GM19239 (cell line): ENCODE measurements at places on chromosomes 5 and 9.

- DNase-seq: no peak
Measured at GRCh38 chr5:143153332-143154119, 250.0 kb downstream of the NR3C1 start.

DNA sequence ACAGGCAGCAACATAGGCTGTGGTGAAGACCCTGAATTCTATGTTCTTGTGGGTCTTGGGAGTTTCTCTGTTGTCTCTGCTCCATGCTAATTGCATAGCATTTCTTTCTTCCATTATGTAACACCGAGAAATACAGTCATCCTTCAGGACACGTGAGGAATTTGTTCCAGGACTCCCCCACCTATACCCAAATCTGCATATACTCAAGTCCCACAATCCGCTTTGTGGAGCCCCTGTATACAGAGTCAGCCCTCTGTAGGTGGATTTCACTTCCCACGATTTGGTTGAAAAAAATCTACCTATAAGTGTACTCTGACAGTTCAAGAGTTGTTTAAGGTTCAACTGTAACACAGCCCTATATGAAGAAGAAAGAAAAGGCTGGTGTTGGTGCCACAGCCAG, 22.1 kb downstream of the ANKRD33B start:
- no peak for DNase-seq

DNA sequence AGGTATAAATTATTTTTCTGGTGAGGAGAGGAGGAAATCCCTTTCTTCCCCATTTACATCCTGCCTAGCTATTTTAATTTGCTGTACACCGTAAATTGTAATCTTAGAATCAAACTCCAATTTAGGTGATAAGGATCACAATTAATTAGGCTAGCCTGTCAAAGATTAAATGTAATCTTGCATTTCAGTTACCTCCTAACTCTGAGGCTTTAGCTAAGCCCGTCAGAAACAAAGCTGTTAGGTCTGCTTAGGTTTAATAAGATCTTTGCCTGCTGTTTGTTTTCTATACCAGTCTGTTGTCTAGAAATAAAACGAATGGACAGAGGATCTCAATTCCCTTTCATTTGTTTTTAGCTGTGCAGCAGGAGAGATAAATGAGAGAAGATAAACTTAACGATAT, 51.5 kb downstream of the PIK3R1 start:
- no peak for DNase-seq

GRCh38 chr9:113886466-113886865, 10.4 kb downstream of the ZNF618 start:
- DNase-seq: no peak

DNA sequence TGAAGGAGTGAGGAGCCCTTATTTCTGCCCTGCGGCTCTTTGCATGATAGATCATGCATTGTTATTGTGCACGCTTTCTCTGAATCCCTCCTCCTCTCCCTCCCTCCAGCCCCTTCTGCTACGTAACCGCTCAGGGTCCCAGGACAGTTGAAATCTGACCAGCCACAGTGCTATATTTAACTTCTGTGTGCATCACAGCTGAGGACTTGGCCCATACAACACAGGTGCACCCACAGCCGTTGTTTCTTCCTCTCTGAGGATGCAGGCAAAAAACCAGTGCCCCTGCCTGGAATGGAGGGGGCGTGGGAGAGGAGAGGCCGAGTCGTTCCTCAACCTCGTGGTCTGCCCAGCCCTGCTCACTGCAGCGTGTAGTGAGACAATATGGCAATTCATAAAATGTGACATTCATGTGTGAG, 335.6 kb upstream of the CLINT1 start:
- no peak for DNase-seq

DNA sequence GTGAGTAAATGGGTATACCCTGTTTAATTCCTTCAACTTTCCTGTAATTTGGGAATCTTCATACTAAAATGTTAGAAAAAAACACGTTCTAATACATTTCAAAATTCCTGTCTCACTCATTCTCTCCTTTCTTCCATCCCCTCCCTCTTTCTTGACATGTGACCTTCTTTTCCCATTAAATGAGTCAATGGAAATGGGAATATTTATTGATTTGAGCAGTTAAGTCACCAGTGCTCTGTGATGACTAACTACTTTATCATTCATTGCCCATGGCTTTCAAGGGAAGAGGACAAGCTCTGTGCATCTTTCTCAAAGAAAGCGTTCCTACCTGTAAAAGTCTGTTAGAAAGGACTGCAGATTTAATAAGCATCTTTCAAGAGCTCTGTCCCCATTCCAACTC, 144.4 kb upstream of the MAP3K1 start:
- no peak for DNase-seq

DNA sequence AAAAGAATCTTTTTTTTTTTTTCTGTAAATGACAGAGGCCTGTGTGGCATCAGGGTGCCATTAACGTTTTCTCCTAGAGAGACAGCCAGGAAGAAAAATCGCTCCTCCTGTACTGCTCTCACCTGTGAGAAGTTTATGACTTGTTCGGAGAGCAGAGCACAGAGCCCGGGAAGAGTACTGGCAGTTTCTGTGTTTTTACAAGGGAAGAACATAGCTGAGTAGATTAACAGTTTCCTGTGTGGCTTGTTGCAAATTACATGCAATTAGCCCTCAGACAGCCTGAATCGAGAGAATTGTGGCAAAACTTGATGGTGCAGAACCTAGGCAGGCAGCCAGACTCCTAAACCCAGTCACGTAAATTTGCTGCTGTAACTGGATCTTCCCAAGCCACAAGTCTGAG, 32.1 kb downstream of the PRKACG start:
- DNase-seq: no peak

- DNase-seq: no peak
Measured at GRCh38 chr5:136260656-136261055, 67.7 kb upstream of the SMIM32 start.

DNA sequence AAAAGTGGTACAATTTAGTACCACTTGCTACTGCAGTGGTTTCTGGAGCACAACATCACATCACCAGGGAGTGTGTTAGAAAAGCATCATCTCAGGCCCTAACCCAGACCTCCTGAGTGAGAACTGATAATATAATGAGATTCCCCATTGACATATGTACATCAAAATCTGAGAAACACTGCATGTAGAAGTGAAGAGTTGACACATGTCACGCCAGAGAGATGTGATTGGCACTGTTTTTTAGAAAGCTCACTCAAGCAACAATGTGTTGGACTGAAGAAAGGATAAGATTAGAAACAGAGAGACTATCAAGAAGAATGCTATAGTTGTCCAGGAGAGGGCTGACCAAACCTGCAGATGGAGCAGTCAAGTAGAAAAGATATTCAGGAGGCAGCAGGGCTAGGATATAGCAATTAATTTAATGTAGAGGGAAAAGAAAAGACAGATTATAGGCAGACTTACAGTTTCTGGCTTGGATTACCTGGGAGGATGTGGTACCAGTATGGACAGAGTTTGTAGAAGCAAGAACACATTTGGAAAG, 324.4 kb upstream of the ADAMTSL1 start:
- no peak for DNase-seq

- no peak for DNase-seq
Measured at GRCh38 chr9:89648247-89649000, 43.6 kb downstream of the GADD45G start.

GRCh38 chr9:127384016-127384730, 12.8 kb upstream of the SLC2A8 start:
- no peak for DNase-seq

GRCh38 chr5:128195316-128195715, 111.8 kb downstream of the SLC12A2 start:
- no peak for DNase-seq

GRCh38 chr9:93303258-93303771, 119.4 kb downstream of the WNK2 start:
- DNase-seq: no peak

- no peak for DNase-seq
Measured at GRCh38 chr5:31711363-31711762, 72.4 kb downstream of the PDZD2 start.

GRCh38 chr9:133773889-133774655, 35.9 kb upstream of the SARDH start:
- no peak for DNase-seq
